K562 (cell line): ENCODE measurements at places on chromosomes 16 and 17.

GRCh38 chr17:19005137-19005773 is 691 bp upstream of the FAM83G start:
- no peak for DNase-seq

- DNase-seq, result no peak
These were observed 296.9 kb upstream of the CDH5 start for GRCh38 chr16:66069587-66069986.

GRCh38 chr16:50467943-50468748 is 80.0 kb upstream of the NKD1 start:
- DNase-seq, result peak; percentile 76

DNA sequence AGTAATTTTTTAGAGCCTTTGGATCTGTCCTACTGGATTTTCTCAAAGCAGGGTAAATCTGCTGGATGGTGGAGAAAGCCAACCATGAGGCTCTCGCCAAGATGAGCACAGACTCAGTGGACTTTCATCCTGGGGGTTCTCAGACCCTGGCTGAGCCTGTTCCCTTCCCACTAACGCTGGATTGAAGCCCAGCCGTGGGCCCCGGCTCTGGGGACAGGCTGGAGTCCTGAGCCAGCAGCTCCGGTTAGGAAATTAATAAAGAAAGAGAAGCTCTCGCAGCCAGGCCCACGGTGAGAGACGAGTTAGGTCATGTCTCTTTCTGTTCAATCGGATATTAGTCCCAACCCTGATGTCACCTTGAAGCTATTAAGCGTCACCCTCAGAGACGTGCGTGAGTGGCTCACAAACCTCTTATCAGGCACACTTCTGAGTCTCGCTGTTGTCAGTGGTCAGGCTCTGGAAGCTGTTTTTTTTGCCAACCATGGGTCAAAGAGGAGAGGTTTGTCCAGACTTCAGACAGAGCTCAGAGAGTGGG is 27.1 kb downstream of the MEOX1 start:
- DNase-seq, result no peak

GRCh38 chr16:31085411-31085810 is 3.3 kb downstream of the PRSS53 start:
- no peak for DNase-seq

GRCh38 chr16:58331024-58331707 is 36.3 kb upstream of the PRSS54 start:
- DNase-seq, result peak; percentile 46

DNA sequence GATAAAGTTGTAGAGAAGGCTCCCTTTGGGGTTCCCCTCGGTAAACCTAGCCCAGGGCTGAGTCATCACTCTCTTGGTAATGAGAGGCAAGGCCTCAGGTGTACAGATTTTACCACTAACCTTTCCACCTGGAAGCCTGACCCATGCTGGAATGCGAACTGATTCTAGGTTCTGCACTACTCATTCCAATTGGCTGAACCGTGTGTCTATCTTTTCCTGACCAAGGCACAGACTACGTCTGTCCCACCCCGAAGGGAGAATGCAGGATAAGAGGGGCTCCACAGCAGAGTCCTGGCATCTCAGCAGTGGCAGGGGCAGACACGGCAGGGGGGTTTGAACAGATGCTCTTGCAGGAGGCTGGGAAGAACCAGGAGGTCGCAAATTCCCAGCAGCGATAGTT is 65.4 kb upstream of the B4GALNT2 start:
- DNase-seq, result no peak

DNA sequence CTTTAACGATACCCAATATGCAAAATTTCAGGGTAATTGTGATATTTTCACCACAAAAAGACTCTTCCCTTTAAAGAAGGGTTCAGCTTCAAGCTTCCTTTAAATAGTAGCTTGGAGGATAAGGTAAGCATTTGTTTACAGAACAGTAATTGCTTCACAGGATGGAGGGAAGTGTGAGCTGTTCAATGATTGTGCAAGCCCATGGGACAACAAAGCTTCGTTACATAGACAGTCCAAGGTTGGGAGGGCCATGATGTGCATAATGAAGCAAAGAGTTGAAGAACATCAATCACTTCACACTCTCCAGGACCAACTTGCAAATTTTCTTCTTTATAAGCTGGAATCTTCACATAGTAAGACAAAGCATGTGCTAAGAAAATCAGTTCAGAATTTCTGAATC is 145.0 kb upstream of the ASIC2 start:
- no peak for DNase-seq

DNA sequence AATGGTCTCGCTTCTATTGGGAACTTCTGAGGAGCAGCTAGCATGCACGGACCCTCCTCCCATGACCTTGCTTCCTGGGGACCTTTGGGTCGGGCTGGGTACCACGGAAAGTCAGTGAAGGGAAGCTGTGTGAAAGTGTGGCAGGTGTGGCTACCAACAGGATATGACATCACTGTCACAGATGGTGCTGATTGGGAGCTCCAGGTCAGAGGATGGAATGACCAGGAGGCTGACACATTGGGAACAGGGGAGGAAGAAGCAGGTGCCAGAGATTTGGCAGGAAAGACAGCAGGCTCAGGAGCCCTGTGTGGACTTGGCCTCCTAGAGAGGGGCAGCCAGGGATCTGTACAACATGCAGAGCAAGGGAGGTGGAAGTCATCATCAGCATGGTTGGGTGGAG is 34.0 kb downstream of the CPNE2 start:
- no peak for DNase-seq

DNA sequence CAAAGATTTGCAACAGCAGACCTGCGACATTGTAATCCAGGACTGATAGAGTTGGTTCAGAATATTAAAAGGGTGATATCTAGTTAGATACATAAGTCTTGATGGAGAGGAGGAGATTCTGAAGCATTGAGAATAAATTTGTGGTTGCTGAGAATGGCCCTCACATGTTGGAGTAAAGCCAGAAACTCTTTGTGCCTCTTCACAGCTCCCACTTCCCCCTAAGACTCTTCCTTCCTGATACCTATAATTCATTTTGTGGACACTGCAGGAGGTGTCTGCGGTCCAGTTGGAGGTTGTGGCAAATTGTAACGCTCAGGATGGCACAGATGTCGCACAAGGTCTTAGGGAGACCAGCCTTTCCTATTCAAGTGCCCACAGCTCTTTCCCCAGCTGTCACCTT is 17.5 kb downstream of the WWOX start:
- no peak for DNase-seq

GRCh38 chr17:72984926-72985325 is 107.6 kb downstream of the SLC39A11 start:
- DNase-seq, result no peak

- DNase-seq, result no peak
These were observed 1.3 kb upstream of the NUTF2 start for GRCh38 chr16:67845291-67846062.

DNA sequence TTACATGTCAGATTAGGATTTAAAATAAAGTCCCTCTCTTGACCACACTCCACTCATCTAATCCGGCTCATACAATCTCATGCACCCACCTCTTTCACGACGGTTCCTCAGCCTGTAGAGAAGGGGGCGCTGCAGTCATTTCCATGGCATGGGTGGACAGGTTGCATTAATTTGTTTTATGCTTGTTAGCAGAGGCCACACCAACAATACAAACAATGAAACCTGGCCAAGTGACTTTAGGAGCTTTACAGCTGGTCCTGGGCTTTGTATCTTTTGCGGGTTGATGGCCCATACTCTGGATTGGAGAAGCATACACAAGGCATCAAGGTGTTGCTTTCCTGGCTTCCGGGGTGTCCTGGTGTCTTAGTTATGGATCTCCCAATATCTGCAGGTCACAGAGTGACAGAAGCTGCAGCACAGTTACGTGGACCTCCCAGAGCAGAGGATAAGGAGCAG is 9.7 kb upstream of the SNF8 start:
- DNase-seq, result peak; percentile 55

DNA sequence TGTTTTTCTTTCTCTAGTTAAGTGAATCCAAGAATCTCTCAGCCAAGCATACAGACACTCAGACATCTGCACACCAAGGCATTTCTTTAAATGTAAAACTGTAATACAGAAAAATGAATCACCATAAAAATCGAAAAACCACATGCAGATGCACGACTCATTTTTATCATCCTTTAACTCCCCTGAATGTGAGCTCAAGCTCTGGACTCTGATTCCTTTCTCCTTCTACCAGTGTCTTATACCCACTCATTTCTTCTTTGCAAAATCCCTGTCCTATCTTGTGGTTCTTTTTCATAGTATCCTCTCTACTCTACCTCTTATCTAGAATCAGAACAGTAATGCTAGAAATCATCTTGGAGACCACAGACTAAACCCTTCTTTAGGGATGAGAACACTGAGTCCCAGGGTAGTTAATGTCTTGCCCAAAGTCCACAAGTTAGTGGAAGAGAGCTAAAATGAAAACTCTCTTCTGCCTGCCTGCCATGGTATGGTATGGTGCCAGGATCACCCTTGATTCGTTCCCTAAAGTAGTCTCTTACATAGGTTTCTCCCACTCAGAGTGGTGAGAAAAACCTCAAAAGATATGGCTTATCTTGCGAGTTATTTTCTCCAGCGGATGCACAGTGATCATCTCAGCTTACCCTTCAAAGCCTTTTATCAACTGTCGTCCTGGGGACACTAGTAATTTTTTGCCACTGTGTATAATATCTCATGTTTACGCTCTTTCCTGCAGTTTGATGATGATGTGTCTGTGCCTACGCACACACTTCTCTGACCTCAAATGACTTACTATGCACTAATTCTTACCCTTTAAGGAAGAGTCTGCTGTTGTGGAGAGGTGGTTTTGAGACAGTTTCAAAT is 30.2 kb downstream of the BRD7 start:
- DNase-seq, result no peak

DNA sequence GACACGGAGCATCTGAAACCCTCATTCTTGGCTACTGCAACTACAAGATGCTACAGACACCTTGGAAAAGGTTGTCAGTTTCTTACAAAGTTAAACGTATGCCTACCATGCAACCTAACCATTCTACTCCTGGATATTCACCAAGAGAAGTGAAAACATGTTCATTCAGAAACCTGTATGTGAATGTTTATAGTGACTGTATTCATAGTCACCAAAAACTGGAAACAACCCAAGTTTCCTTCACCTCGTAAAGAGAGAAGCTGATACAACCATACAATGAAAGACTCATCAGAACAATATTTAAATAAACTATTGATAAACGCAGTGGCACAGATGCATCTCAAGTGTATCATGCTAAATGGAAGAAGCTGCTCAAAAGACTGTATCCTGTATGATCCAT is 55.4 kb upstream of the CHMP6 start:
- DNase-seq, result no peak
